ENCODE measurements at places on chromosomes 6 and 20.

- no peak for DNase-seq
Measured at GRCh38 chr6:6256886-6257285, 63.6 kb downstream of the F13A1 start.

DNA sequence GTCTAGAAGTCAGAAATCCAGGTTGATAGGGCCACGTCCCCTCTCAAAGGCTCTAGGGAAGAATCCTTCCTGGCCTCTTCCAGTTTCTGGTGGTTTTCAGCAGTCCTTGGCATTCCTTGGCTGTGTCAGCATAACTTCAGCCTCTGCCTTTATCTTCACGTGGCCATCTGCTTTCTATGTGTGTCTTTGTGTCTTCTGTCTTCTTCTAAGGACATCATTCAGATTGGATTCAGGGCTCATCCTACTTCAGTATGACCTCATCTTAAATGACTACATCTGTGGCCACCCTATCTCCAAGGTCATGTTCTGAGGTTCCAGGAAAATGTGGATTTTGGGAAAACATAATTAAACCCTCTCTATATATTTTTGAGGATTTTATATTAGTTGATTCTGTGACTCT is 23.0 kb downstream of the C6orf89 start:
- DNase-seq: no peak

- no peak for DNase-seq
Measured at GRCh38 chr6:116395647-116396046, 24.9 kb downstream of the DSE start.

DNA sequence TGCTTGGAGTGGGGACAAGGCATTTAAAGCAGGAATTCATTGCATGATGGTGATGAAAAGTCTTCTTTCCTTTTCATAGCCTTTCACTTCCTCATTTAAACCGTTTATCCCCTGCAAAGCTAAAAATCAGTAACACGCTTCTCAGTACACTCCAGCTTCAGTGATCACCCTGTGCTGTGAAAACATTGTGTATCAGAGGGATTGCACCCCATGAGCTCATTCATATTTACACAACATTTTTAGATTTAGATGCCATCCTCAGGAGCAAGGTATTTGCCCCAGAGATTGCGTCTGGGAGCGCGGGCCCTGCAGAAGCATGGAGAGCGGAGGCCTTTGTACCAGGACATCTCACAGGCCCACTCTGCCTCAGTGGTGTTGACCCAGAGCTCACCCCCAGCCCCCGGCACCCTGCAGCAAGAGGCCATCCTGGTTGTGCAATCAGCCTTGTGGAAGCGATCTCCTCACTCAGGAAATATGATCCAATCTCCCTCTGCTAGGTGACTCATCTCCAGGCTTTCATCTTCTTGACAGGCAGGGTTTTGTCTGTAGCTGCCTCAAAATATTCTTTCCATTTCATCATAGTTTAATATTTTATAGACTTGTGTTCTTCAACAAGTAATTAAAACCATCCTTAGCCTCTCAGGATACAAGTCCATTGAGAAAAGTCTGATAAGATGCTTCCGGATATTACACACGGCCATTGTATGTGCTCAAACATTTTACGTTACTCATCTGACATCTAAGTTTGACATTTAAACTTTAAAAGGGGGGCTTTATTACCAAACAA is 38.9 kb upstream of the THBS2 start:
- peak; percentile 37 for DNase-seq

DNA sequence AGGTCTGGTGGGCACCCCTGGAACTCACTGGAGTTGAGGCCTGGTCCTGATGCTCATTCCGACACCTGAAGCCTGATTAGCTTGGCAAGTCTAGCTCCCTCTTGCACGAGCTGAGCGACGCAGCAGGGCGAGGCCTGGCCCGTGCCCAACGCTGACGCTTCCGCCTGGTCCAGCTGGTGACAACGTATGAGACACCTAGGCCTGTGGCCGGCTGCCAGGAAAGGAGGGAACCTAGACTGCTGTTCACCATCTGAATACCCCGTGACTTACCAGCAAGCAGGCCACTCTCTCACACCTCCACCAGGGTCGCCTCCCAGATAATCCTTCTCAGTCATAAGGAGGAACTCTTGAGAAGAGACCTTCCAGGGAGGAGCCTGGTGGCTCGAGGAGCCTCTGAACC is 24.5 kb downstream of the YTHDF1 start:
- no peak for DNase-seq

DNA sequence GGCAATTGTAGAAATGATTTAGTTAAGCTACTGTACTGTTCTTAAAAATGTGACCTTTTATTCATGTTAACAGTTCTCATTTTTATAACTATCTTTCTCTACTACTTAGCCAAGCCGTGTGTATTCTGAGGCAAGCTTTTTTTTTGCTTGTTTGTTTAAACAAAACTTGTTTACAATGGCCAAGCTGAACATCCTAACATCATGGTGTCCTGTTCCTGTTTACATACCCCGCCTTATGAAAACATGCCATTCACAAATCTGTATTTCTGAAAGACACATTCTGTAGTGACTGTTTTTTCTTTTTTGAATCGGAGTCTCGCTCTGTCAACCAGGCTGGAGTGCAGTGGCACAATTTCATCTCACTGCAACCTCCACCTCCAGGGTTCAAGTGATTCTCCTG is 140.9 kb downstream of the NCOA3 start:
- DNase-seq: no peak

GRCh38 chr6:27275025-27275956 is 27.8 kb downstream of the PRSS16 start:
- no peak for DNase-seq

- DNase-seq: no peak
Measured at GRCh38 chr20:8601542-8601912, 467.4 kb upstream of the PLCB4 start.

- DNase-seq: no peak
Measured at GRCh38 chr6:42899871-42900270, 16.0 kb upstream of the PTCRA start.

- DNase-seq: no peak
Measured at GRCh38 chr6:106451439-106451838, 90.9 kb downstream of the CRYBG1 start.

GRCh38 chr6:17879184-17879583 is 108.3 kb downstream of the KIF13A start:
- DNase-seq: no peak

GRCh38 chr6:143579703-143580102 is 68.2 kb upstream of the FUCA2 start:
- DNase-seq: no peak

- peak; percentile 39 for DNase-seq
Measured at GRCh38 chr6:14316651-14317386, 199.2 kb downstream of the CD83 start.

All from eye (tissue), 1 donor.